ENCODE measurements at places on chromosomes 1 and 21. TPM values are rescaled to one million over a fixed set of nuclear protein-coding genes. Genes with fewer than 3 reads are reported as not detected.

DNA sequence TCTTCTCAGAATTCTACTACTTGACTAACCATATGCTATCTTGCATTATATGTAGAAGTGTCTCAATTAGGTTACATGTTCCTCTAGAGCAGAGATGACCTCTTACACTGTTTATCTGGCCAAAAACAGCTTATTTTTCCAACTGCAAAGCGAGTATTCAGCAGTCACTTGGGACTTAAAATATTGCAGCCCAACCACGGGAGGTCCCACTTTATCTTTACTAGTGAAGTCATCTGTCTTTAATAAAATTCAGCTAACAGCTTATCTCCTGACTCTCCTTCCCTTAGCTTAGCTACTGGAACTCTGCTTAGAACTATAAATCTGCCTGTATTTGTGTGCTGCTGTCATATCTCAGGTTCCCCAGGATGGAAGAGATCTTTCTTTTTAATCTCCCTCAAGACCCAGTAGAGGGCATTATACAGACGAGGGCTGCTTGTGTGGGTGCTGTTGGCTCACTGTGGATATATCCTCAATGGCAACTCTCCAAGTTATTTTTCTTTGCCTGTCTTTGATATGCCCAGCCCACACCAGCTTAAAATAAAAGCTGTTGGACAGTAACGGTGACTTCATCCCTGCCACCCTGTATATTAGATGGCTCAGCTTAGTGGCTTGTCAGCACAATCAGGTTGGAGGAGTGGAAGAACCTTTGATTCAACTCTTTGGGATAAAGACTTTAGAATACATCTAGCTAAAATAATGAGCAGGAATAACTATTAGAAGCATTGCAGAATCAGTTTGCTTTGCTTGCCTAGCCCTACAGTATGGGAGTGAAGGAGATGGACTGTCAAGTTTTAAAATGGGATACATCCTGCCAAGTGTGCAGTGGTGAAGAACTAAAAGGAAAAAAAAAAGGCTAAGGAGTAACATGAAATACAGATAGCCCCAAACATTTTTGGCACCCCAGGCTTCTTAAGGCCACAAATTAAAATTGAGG lies 9.6 kb downstream of the ENSA start:
- no peak for DNase-seq

GRCh38 chr1:95117207-95118066 lies at the start of gene TLCD4:
Gene TLCD4 (plus strand): TSS chr1:95117355. CDS start chr1:95143902, 26,547 bp downstream.
- DNase-seq, result peak; percentile 74

DNA sequence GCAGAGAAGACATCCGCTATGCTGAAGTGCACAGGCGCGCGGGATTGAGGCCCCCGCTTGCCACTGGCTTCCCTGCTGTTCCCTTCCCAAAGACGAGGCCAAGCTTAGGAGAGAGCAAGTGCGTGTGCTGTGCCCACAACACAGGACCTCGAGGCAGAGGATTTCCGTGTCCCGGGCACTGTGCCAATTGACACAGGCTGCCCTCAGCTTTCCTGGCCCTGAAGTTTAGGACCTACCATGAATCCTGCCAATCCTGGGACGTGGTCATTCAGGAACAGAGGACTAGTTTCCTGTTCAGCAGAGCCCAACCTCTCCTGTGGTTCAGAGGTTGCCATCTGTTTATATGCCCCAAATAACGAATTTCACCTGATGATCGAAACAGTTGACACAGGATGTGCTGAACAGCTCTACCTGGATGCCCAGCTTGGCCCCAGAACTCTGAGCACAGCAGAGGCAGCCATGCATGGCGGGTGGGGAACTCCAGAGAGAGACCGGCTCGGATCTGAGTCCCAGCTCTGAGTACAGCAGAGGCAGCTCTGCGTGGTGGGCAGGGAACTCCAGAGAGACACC lies 22.0 kb downstream of the SLC37A1 start:
- no peak for DNase-seq

Gene KISS1
- 0.66 TPM for total RNA-seq

GRCh38 chr1:14514739-14515138 lies 83.7 kb upstream of the KAZN start:
- DNase-seq, result no peak

Gene CCDC27
- 0.13 TPM for total RNA-seq

Gene TMEM269
- total RNA-seq, result 0.73 TPM

DNA sequence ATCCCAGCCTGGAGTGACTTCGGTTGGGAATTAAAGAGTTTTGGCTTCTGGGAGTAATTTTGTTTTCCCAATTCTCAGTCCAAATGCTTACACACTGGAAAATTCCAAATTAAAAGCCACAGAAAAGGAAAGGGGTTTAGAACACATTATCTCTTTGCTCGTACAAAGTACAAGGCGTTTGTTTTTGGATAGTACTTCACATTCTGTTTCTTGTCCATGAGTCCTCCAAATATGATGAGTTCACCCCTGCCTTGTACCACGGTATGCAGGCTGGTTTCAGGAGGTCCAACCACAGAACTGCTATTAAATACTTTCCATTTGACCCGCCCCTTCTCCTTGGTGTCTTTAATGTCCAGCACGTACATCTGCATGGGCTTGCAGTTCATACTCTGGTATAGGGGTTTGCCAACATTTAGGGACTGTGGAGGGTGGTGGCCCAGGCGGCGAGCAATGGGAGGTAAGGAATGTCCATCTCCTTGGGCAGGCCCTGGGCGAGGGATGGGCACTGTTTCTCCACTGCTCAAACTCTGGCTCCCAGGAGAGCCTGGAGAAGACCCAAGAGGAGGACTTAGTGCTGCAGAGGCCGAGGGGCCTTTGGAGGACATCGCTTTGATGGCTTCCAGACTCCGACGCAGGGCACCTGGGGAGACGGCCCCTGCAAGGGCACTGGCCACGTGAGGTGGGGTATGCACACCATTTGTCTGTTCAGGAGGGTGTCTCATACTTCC lies 13.7 kb upstream of the CPLANE2 start:
- no peak for DNase-seq

Gene LUZP1
- total RNA-seq, result 42.0 TPM

GRCh38 chr1:74681001-74681400 lies 7.4 kb upstream of the ERICH3 start:
- DNase-seq, result no peak

DNA sequence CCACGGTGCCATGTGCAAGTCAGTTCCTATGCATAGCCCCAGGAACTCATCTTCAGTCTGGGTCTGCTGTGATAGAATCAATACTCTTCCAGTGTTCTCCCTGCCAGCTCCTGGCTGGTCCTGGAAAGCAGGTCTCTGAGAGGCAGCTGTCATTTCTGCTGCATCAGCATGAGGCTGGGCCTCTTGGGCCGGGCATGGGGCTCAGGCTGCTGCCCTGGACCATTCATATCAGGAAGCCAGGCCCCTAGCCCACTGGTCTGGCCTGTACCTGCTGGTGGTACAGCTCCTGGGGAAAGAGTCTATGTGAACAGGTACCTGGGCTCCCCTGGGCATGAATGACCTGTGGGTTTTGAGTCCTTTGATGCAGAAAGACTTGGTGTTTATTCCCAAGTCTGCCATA lies 173.6 kb upstream of the CSF3R start:
- DNase-seq, result no peak

Gene KCNH1
- total RNA-seq, result 0.17 TPM

Gene UBXN10
- total RNA-seq, result 0.76 TPM

- DNase-seq, result no peak
Measured at GRCh38 chr1:6600410-6601048, 2.1 kb downstream of the KLHL21 start.

- DNase-seq, result no peak
Measured at GRCh38 chr1:241086686-241087085, 270.3 kb downstream of the RGS7 start.

Gene DCST1
- not detected for total RNA-seq

Gene BLACAT1
- total RNA-seq, result 5.2 TPM

Gene ZNF683
- total RNA-seq, result not detected

Gene KRTAP21-2
- not detected for total RNA-seq

DNA sequence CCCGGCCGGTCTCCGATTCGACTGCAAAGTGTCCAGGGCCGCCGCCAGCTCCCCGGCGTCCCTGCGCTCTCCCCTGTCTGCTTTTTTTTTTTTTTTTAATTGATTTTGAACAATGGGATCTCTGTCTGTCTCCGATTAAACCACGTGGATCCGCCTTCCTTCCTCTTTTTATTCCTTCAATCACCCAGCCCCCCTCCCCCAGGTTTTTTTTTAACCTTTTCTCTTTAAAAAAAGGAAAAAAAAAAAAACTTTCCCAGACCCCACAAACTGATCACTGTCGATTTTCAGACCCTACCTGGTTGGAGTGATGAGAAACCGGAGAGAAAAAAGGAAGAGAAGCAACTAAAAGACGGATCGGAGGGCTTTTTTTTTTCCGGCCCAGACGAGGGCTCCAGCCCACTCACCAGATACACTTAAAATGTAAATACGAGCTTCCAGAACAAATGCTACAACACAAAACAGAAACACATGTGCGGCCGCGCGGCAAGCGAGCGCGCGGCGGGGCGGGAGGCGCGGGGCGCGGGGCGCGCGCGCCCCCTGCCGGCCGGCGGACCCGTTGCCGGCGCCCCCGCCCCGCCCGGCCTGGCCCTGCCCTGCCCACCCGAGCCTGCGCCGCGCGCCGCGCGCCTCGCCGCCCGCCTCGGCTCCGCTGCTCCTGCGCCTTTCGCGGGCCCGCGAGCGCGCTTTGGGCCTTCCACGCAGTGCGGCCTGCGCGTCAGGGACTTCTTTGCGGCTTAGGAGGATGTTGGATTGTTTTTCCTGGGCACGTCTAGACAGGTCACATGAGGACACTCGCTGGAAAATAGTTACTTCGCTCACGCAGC lies at the start of gene RCC2:
RCC2 (minus strand) TSS at position 428 of the 824 bp plus-strand sequence. CDS start 1,163 bp downstream, outside the sequence.
- DNase-seq, result peak; percentile 48

Gene CFHR5
- not detected for total RNA-seq

Data from WTC11 (cell line).